NCI-H2081 treated with DMSO at 0.1 percent for 48 hours (cell line): ENCODE measurements at places on chromosomes 12 and 14.

GRCh38 chr12:98618952-98619351 lies 25.5 kb downstream of the SLC25A3 start:
- no peak for DNase-seq

DNA sequence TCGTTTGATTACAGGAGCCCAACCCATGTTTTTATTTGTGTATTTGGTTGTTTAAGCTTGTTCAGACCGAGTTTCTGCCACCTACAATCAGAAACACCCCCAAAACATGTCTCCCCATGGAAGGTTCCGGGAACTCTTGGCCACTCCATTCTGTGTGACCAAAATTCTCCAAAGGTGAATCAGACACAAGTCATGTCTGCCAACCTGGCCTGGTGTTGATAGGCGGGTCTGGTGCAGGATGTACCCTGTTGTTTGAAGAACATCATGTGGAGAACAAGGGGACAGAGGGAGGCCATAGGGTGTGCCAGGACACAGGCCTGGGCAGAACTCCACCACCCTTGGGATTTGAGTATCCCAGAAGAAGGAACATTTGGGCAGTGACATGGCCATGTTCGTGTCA lies 147.1 kb upstream of the MYL2 start:
- no peak for DNase-seq

DNA sequence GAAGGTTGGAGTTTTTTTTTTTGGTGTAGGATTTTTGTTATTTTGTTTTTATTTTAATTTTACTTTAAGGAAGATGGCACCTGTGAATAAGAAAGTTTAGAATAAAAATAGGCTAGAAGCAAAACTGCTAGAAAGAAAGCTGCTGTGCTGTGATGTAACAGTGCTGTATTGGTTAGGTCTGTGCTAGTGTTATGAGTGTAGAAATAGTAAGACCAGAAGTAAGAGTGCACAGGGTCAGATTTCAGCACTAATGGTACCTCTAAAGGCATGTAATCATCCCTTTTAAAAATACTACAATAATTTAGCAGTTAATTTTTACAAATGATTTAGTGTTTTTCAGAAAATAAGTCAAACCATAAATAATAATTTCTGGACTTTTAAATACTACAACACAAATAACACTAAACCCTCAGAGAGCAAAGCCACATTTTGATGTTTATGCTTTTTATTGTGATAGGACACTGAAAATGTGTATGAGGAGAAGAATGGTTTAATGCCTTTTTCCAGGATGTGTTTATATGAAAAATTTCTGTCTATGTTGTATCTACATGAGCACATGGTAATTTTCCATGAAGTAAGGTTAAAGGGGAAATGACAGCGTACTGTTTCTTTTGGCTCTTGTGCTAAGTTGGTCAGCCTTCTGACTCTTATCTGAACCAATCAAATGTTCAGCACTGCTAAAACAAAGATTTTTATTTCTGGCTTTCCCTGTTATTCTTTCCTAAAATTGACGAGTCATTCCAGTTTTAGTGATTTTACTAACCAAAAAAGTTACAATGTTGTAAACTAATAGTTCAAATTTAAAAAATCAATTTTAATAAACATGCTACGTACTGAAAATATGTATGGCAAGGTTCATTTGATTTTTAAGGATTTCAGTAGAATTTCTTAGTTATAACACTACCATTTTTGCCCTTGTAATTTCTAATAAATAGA lies 96.1 kb downstream of the PPHLN1 start:
- DNase-seq, result no peak

DNA sequence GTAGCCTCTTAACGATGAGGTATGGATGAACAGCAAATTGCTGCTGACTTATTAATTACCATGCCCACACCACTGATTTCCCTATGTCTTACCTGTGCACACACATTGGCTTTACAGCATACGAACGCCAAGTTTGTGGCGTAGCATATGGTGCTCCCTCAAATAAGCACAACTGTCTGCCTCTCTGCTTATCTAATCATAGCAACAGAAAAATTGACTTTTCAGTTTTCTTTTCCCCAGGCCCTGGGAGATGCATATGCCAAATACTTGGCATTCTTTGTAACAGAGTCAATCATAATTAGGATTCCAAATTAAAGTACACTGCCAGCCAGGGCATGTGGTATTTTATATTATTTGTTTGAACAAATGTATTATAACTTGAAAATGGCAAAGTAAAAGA lies 625.5 kb downstream of the DIO2 start:
- no peak for DNase-seq

DNA sequence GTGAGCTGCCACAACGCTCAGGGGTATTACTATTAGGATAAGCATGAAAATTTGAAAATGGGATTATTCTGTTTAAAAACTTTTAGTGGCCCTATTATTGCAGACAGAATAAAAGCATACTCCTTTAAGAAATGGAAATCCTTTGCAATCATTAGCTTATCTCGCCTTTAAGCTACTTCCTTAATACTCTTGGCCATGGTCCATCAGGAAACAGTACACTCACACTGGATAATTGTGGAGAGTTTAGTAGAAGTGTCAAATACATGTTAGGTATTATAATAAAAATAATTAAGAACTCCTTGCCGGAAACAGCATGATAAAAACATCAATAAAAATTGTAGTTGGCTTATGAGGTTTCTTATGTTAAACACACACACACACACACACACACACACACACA lies 100.4 kb upstream of the PPFIA2 start:
- no peak for DNase-seq

DNA sequence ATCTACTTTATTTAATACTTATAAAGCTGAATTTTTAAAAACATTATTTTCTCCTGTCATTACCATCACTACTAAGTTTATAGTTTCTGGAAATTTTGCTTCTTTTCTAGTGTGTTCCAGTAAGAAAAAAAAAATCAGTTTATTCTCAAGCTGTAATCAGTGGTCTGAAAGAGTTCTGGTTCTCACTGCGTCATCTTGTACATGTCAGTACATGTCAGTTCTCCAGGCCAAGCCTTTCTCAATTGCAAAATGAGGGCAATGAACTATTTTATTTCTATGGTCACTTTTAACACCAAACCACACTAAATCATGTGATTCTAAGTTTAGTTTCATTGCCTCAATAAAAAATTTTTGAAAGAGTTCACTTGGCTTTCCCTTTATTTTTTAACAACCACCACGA lies 468.9 kb upstream of the LRFN5 start:
- DNase-seq, result no peak

- DNase-seq, result no peak
These were observed 31.3 kb downstream of the CORO1C start for GRCh38 chr12:108699955-108700563.

DNA sequence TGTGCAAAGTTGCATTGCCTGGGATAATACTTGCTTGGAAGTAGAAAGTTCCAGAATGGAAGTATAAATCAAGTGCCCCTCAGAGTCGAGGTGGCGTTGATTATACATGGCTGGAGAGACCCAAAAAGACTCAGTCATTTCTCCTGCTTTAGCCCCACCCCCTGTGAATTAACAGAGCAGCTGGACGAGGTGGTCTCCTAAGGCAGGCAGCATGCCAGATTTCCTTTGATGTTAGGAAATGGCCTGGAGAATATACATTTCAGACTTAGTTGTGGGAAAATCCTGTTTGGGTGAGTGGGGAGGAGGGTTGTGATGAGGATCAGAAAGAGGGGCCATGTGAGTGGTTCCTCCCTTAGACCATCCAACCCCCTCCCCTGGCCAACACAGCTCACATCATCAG lies 406.1 kb upstream of the TMPO start:
- DNase-seq, result no peak

- no peak for DNase-seq
These were observed 8.2 kb downstream of the MLXIP start for GRCh38 chr12:122086641-122087285.

DNA sequence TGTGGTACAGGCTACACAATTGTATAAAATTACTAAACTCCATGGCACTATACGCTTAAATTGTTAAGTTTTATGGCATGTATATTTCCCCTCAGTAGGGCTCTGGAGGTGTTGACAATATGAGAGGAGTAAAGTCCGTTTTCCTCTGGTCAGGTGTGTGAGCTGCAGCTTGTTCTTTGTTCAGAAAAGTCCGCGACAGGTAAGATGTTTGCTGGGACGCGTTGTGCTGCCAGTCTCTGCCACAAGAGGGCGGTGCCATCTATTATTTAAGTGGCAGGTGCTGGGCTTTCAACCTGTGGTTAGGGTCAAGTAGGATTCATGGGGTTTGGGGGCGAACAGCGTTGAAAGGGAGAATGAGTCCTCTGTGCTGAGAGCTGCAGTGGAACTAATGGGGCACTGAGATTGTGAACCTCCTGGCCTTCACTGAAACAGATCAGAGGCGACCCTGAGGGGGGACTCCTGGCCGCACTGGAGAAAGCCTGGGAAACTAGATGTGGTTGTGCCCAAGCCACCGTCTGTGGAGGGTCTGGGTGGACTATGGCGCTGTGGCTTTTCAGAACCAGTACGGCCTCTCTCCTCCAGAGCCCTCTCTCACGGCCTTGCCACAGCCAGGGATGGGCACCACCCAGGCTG lies 179.0 kb downstream of the SLC15A4 start:
- no peak for DNase-seq

GRCh38 chr12:104482748-104483147 lies 26.0 kb downstream of the CHST11 start:
- DNase-seq, result no peak

DNA sequence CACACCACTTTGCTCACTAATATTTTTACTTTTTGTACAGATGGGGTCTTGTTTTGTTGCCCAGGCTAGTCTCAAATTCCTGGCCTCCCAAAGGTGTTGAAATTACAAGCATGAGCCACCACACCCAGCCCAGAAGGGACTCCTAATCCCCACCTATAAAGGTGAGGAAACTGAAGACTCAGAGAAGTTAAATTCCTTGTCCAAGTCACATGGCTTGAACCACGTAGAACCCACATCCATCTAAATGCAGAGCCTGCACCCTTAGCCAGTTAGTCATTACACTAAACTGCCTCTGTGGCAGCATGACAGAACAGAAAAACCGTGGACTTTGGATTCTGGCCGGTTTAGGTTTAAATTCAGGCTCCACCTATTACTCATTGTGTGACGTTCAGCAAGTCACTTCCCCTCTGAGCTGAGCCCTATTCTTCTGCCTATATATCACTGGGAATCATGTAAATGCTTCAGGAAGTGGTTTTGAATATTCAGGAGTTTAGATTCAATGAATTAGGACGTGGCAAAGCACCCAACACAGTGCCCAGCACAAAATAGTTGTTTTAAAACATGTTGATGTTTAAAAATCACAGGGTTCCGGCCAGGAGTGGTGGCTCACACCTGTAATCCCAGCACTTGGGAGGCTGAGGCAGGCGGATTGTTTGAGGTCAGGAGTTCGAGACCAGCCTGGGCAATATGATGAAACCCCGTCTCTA lies 3.0 kb upstream of the CORO1C start:
- DNase-seq, result no peak

- no peak for DNase-seq
These were observed 81.0 kb downstream of the CCDC92 start for GRCh38 chr12:123891516-123892179.

GRCh38 chr12:2268471-2269286 lies 215.9 kb downstream of the CACNA1C start:
- DNase-seq, result no peak

DNA sequence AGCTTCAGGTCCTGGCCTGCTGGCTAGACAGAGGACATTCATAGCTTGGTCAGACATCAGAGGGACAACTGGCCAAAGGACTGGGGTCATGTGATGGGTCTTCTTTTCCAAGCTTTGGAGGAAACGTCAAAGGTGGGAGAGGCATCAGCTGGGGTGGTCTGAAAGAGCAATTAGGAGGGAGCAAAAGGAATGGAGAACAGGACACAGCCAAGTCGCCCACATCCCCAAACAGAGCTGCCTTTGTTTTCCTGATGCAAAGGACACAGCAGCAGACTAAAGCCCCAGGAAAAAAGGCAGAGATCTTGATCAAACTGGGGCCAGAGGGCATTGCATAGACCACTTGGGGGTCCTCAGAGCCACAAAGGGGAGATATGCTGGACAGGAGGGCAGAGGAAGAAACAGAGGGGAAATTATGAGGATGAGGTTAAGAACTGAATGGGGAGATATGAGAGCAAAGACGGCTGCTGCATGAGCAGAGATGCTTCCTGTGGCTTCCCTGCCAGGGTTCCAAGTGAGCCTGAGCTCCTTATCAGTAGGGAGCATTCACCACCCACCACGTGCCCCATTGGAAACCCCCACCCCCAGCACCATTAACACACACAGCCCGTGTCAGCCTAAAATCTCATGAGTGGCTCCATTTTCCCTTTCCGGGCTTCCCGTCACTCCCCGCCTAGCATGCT lies 62.4 kb downstream of the ANO2 start:
- no peak for DNase-seq

DNA sequence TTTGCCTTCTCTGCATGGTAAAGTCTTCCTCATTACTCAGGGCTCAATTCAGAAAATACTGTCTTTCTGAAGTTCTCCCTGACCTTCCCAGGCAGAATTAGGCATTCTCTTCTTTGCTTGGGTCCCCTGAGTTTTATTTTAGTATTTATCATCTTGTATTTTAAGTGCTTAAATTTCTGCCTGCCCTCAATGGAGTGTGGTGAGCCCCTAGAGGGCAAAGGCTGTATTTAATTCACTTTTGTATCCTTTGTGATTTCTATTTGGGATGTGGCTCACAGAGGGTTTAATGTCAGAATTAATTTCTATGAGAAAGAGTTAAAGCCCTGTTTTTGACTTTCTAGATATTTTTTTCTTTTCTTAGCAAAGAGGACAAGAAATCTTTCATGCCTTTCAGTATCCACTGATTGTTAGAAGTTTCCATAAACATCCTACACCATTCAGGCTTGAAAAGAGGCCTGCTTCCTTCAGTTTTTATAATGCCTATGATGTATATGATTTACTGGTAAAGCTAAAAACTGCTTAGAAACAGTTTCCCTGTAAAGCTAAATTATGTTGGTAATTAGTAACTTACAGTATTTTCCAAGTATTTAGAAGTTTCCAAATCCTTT lies 55.6 kb upstream of the PTPRB start:
- DNase-seq, result no peak

DNA sequence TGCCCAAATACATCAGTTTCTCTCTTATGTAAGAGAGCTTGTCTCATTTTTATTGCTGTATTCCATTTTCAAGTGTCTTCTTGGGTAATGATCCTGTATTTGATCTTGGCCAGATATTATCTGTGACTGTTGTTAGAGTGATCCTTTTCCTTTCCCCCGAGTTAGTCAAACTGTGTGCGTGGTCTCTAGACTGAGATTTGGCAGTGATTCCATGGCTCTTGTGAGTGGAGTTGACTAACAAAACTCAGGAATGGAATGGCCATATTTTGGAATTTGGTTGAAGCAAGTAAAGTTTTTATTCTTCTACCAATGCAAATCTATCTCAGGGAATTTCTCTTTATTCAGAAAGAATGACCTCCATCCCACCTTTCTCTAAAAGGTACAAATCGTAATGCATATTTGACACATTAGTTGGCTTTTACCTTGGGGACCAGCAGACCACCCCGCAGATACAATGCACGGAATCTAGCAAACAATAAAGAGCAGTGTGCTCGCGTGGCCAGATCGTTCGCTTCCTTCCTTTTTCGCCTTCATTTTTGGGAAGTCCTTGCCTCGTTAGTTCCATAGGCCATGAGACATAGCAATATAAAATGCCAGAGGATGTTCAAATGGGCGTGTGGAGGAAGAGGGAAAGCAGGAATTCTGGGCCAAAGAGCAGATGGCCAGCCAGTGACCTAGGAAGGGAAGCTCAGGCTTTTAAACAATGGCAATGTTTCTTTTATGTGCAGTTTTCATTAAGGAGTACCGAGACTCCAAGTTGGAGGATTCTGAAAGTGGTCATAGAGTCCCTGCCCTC lies 24.4 kb downstream of the ETV6 start:
- DNase-seq, result no peak

GRCh38 chr14:47150267-47150666 lies 498.7 kb upstream of the RPL10L start:
- no peak for DNase-seq

GRCh38 chr12:6608592-6609281 lies 1.6 kb upstream of the CHD4 start:
- DNase-seq, result no peak
